CD4-positive, alpha-beta T cell treated with Interleukin-12 subunit alpha and Interleukin-12 subunit beta, for 1 hour (primary cell): ENCODE measurements at places on chromosomes 7 and 10.

- no peak for DNase-seq
These were observed 22.1 kb upstream of the PPP1R17 start for GRCh38 chr7:31664890-31665289.

- no peak for DNase-seq
These were observed 93.8 kb downstream of the MARCHF5 start for GRCh38 chr10:92384741-92385140.

DNA sequence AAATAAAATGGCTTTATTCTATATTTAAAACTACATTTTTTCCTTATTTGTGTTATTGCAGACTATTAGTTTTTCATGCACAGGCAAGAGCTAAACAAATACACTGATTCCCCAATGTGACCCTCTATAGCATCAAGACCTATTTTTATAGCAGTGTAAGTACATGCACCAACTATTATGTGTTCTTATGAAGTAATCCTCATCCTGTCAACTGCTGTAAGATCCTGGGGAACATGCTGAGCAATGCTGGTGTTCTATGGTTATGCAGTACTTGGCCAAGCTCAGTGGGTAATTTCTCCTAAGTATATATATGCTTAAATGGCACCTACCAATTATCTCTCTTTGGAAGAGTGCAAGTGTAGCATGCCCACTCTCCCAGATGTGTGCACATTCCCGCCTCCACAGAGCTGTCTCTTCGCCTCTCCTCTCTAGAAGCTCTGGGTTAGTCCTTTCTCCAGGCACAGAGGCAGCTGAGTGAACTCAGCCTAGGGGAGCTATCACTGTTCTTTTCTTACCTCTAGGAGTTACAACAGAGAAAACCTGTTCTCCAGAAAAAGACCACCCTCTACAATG, 428.8 kb downstream of the KCNMA1 start:
- no peak for DNase-seq

DNA sequence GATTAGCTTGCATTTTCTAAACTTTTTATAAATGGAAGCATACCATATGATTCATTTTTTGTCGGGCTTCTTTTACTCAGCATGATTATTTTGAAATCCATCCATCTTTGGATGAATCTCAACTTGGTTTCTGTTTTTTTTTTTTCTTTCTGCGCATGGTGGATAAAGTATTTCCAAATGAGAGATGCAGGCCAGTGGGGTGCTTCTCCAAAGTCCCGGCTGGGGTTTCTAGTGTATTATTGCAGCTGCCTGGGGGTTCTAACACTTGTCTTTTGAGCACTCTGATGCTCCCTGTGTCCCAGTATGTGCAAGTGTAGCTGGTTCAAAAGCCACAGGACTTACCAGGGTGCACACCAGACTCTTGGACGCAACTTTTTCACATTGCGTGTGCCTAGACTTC, 70.9 kb upstream of the LOXL4 start:
- DNase-seq, result no peak

GRCh38 chr7:40197527-40197926, 62.7 kb downstream of the SUGCT start:
- DNase-seq, result no peak

DNA sequence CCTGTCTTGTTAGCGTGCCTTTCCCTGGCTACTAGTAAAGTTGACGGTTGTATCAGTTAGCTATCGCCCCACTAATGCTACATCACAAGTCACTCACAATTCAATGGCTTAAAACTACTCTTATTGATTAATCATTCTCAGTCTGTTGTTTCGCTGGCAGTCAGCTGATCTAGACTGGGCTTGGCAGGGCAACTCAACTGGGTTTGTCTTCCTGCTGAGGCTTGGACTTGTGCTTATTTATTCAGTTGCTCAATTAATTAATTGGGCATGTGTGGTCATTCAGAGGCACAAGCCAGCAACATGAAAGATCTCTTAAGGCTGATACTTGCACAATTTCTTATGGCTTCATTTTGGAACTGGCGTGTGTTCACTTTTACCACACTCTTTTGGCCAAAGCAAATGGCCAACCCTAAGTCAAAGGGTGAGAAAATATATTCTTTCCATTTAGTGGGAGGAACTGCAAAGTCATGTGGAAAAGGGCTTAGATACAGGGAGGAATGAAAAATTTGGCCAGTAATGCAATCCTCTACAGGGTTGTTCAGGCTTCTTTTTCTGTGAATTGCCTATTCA, 333.5 kb downstream of the GPR37 start:
- no peak for DNase-seq

GRCh38 chr7:111855161-111855841, 293.0 kb upstream of the IMMP2L start:
- no peak for DNase-seq
